ENCODE measurements at places on chromosomes 16 and 17. TPM values are rescaled to one million over a fixed set of nuclear protein-coding genes. Genes with fewer than 3 reads are reported as not detected.

GRCh38 chr16:81797443-81797842, 18.4 kb downstream of the PLCG2 start:
- DNase-seq, result no peak

- no peak for DNase-seq
These were observed 3.3 kb downstream of the GRN start for GRCh38 chr17:44348234-44348987.

GRCh38 chr17:48613862-48614694, 1.0 kb downstream of the HOXB8 start:
- DNase-seq, result no peak

DNA sequence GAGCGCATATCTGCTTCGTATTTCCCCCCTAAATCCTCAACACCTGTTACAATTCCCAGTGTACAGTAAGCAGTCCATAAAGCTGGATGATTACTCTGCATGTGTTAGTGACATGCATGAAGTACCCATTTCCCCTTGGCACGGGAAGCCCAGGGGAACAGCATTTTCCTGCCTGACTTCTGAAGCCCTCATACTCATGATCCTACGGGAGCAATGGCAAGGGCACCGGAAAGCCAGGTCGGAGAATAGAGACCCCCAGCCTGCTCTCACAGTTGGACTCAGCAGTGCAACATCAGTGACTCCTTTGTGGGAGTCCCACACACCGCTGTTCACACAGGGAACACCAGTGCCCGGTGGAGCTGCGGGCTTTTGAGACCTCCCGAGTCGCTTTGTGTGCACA, 336.9 kb downstream of the CDH13 start:
- DNase-seq, result no peak

DNA sequence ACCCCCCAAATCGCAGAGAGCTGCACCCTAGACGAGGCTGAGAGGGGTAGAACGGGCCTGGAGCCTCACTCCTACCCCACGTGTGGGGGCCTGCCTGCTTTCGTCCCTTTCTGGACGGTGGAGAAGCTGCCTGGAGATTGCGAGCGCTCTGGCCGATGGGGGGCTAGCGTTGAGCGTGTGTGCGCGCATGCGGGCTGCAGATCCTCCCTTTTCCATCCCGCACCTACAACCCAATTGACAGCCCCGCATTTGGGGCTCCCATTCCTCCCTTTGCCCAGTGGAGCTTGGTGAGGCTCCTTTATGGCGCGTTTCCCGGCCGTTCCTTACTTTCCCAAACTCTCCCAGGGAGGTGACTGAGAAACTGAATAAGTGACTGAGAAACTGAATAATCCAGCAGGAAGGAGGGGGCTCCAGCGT, 907 bp upstream of the ESRP2 start:
- DNase-seq, result no peak

The GGT6 gene
- total RNA-seq, result not detected

The AIPL1 gene
- not detected for total RNA-seq

Measured in naive thymus-derived CD8-positive, alpha-beta T cell (primary cell).